ENCODE measurements at places on chromosomes 5 and 9.
A peak's percentile ranks its signal among the peaks of the same experiment; 100 is the strongest.

GRCh38 chr9:18184401-18184800, 289.6 kb upstream of the ADAMTSL1 start:
- no peak for DNase-seq

DNA sequence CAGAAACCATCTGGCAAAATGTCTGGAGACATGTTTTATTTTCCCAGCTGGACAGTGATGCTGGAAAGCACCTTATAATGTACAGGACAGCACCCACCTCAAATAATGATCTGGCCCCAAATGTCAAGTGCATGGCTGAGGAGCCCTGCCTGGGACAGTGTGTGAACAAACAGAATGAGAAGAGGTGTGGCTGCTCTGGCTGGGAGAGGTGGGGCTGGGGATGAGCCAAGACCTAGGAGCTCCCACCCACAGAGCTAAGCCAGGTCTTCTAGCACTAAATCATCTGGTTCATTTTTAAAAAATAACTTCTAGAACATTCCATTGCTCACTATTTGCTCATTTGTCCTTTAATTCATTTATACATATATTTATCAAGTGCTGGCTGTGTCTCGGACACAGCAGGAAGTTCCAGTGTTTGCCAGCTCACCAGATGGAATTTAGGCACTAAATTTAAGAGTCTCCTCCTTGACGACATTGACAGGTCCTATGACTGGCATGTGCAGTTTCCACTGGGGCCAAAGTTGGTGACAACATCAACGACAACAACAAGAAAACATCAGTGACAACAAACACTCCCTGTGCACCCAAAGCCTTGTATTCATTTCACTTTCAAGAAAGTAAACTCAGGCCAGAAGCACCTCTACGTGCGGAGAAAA, 59.1 kb downstream of the GTF3C4 start:
- DNase-seq, result no peak

- no peak for DNase-seq
Observed at GRCh38 chr9:8571643-8572042, 772.1 kb upstream of the DMAC1 start.

- DNase-seq, result no peak
Observed at GRCh38 chr9:3906437-3907213, 380.8 kb upstream of the RFX3 start.

- DNase-seq, result no peak
Observed at GRCh38 chr5:151020304-151021110, at the start of gene GPX3. TSS of gene GPX3 (plus strand) at chr5:151020591. CDS start at chr5:151020655, 64 bp downstream.

DNA sequence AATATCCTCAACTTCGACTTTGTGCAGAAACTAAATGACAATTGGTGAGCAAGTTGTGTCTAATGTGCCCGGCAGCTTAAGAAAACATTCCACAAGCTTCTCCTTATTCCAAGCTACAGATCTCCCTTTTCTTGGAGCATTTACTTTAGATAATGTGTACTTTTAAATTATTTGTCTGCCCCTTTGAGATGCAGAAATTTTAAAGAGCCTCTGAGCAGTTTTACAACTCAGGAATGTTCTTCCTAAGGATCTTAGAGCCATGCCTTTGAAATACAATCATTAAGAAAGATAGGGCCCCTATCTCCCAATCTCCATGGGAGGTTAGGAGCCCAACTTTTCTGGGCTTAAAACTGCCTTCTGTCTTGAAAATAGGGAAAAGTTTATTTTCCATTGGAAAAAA, 723.7 kb upstream of the COX7C start:
- DNase-seq, result no peak

- peak; percentile 89 for DNase-seq
Observed at GRCh38 chr5:174145821-174146220, 100.3 kb downstream of the NSG2 start.

DNA sequence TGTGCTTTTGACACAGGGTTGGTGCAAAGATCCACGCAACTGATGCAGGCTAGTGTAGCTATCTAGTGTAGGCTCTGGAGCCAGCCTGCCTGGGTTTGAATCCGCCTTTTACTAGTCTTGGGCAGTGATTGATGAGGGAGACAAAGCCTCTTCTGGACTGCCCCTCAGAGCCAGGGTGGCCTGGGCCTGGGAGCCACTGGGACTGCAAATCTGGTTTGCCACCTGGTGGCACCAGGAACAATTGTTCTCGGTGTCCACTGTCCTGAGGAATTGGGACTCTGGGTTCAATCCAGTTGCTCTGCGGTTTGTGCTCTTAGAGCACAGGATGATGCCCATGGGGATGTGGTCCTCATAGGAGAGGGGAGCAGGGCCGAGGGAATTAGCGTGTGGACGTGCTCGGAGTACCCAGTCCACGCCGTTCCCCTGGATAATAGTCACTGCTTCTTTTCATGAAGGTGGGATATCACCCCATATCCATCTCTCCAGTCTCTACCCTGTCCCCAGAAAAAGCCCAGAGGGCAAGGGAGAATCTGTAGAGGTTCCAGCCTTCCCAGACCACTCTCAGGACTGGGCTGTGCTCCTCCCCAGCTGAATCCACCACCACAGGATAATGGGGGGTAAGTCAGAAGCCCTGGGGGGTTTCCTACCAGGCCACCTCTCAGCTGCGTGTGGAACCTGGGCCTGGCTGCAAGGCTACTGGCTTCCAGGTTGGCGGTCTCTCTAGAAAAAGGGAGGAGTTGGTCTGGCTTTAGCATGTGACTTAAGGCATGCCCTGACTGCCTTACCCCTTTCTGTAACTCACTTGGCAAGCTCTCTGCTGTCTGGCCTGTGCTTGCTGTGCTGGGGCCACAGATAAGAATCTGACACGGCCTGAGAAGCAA, 1.9 kb downstream of the B4GALT7 start:
- DNase-seq, result no peak

GRCh38 chr9:34385561-34386230, 9.0 kb upstream of the MYORG start:
- DNase-seq, result no peak

DNA sequence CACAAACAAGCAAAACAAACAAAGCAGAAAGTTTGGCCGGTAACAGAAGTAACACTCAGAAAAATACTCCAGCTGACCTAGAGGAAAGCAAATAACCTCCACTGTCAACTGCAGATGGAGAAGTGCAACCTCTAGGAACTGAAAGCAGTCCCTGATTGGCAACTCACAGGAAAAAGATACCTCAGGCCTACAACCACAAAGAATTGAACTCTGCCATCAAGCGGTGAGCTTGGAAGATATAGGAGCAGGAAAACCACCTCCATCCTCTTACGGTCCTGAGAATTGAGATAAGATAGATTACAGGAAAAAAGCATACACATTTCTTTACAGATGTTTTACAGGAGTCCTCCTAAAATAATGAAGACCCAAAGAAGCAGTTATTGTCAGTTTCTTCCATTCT, 184.5 kb downstream of the PDZD2 start:
- no peak for DNase-seq

DNA sequence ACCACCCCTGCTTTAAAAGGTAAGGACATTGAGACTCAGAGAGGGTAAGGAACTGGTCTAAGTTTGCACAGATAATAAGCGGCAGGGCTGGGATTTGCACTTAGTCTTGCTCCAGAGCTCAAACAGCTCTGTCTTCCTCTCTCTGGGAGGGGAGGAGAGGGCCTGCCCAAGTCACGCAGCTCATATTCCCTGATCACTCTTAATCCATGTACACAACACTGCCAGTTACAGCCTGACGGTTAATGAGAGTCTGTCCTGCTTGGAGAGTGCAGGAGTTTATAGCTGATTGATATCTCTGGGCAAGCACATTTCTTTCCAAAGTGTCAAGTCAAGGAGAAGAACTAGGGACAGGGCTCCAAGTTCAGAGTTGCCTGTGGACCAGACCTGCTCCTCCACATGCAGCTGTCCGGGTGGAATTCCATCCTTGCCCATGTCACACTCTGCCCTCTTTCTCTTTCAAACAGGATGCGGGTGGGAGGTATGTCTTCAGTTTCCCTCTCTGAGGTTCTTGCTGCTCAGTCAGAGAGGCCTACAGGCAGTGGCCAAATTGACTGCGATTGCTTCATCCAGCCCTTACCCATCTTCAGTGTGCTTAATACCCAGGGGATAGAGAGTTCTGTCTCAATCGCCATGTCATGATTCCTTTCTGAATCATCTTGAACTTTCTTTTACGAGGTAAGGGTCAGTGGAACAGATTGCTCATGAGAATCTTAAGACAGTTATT, 54.5 kb downstream of the GALNT12 start:
- DNase-seq, result no peak

DNA sequence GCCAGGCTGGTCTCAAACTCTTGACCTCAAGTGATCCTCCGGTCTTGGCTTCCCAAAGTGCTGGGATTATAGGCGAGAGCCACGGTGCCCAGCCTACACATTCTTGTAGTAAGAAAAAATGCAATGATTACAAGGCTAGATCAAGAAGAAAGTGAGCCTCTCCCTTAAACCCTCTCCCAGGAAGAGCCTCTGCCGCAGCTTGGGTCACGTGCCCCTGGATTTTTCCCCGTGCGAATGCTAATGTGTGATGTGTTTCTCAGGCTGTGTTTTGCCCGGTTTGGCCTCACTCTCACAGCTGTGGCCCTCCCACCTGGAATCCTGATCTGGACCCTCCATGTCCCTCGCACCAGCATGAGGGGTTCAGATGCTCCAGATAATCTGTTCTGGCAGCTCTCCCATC, 6.9 kb downstream of the PLPP7 start:
- DNase-seq, result no peak

- DNase-seq, result no peak
Observed at GRCh38 chr5:119063579-119064379, 7.1 kb upstream of the DMXL1 start.

DNA sequence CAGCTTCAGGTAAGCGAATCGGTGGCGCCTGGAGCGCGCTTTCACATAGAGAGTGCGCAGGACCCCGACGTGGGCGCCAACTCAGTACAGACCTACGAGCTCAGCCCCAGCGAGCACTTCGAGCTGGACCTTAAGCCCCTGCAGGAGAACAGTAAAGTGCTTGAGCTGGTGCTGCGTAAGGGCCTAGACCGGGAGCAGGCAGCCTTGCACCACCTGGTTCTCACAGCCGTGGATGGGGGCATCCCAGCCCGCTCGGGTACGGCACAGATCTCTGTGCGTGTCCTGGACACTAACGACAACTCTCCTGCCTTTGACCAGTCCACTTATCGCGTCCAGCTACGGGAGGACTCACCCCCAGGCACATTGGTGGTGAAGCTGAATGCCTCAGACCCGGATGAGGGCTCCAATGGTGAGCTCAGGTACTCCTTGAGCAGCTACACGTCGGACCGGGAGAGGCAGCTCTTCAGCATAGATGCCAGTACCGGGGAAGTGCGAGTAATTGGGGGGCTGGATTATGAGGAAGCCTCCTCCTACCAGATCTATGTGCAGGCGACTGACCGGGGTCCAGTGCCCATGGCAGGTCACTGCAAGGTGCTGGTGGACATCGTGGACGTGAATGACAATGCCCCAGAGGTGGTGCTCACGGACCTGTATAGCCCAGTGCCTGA, 1.1 kb downstream of the PCDHAC2 start:
- no peak for DNase-seq

GRCh38 chr5:148811756-148812155, 14.7 kb upstream of the ADRB2 start:
- DNase-seq, result no peak

- DNase-seq, result peak; percentile 5
Observed at GRCh38 chr5:69416180-69416579, 1.3 kb downstream of the MARVELD2 start.

- no peak for DNase-seq
Observed at GRCh38 chr5:90962481-90962880, 403.9 kb downstream of the ADGRV1 start.

DNA sequence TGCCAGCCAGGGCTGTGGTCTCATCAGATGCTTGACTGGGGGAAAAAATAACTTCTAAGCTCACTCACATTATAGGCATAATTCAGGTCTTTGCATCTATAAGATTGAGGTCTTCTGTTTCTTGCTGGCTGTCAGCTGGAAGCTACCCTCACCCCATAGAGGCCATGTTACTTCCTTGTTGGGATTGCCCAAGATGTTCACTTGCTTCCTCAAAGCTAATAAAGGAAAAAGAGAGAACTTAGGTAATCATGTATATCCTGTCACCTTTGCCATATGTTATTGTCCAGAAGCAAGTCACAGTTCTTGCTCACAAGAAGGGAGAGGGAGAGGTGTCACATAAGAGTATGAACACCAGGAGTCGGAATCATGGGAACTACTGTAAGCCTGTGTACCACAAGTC, 38.7 kb upstream of the ANKRD34B start:
- no peak for DNase-seq

DNA sequence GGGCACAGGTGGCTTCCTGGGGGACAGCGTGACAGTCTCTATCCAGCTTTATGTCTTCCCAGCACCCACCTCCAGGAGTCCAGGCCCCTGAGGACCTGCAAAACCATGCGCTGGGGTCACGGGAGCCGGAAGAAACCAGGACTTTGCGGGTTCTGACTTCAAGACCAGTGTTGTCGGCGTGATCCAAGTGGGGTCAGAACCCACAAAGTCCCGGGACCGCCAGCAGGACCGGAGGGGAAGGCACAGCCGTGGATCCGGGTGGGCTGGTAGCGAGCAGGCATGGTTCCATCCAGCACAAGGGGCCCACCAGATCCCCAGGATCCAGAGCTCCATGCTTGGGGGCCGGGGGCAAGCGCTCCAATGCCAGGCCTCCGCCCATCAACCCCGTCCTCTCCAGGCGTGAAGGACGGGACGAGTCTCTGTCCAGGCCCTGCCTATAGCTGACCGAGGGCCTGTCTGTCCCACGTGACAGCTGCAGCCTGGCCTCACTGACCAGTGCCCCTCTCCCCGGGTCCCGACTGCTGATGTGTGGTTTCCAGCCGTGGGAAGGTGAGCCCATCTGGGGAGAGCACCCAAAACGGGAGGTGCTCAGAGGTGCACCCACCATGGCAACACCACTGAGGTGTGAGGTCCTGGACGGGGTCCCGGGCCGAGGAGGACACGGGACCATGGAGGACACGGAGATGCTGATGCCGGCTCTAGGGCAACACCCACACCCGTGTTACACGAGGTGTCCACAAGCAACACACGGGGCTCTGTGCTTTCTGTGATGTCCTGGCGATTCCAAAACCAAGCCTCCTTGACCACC, 48.9 kb downstream of the SLC12A7 start:
- no peak for DNase-seq

DNA sequence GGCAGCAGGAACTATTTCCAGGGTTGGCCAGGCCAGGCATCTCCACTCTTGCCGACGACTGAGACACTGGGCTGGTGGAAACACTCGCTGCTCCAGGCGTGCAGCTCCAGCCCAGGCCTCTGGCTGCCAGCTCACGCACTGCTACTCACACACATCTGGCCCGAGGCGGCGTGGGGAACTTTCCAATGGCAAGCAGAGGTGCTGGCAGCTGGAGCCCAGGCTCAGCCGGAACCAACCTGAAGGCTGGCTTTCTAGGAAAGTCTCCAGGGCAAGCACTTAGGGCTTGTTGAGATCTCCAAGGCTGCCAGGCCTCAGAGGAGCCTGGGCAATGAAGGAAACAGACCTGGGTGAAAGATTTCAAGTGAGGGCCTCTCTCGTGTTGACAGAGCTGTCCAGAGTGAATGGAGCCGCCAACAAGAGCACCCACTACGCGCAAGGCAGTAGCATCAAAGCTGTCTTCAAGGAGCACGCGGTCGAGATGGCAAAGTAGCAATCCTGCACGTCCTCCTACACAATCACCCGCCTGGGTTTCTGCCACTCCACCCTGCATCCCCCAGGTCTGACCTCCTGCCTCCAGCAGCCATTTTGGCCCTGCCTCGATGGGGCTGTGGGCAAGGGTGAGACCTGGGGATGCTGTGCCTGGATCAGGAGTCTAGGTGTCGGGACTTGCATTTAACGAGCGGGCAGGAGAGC, 14.4 kb downstream of the SH3PXD2B start:
- DNase-seq, result no peak

GRCh38 chr5:68475476-68475983, 260.0 kb downstream of the PIK3R1 start:
- DNase-seq, result no peak
